ENCODE measurements at places on chromosomes 5 and 9.

- no peak for DNase-seq
Observed at GRCh38 chr9:132194508-132194907, 32.6 kb downstream of the NTNG2 start.

DNA sequence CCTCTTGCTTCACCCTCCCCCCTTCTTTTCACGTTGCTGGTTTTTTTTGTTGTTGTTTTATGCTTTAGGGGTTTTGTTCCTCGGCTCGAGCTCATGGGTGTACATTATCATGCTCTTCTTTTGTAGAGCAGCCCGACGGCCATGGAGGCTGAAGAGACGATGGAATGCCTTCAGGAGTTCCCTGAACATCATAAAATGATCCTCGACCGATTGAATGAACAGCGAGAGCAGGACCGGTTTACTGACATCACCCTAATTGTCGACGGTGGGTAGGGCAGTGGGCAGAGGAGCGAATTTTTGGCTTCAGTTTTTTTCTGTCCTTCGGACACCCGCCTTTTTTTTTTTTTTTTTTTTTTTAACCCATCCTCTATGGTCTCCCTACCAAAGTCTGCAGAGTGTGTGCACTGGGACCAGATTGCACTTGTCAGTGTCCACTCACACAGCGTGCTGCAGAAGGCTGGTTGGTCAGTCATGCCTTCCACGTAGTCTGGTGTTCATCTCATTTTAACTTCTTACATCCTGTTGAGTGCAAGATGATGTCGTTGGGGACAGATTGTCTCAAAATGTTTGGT is 1.3 kb downstream of the ZNF131 start:
- DNase-seq: no peak

DNA sequence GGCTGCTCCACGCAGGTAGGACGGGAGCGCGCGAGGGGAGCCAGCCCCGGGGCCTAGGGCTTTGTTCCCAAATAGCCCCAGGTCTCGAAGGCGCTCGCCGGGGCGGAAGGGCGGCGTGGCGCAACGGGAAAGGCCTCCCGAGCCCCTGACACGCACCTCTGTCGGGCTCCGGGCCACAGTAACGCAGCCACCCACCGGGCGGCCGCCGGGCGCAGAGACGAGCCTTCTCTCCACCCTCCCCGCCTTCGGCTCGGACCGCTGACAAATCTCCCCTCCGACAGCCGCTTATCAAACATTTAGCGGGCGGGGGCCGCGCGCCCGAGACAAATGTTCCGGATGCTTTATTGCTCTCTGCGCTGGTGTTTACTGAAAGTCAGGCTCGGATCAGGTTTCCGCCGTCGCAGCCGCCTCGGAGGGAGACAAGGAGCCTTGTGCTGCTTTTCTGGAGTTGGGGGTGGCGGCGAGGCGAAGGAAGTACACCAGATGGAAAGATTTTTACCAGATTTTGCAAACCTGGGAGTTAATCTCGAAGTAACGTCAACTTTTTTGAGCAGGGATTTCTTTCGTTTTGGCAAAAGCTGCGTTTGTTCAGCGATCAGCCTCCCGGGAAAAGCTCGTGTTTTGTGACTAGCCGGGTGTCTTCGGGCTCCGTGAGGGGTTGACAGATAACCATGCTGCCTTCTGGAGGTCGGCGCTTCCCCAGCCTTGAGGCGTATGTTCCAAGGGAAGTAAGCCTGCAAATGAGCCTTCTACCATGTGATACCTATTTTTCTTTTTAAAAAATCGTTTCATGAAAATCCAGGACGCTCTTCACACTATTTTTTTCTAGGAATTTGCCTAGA is 950 bp downstream of the RGMB start:
- no peak for DNase-seq

GRCh38 chr9:27339661-27340284 is 42.8 kb upstream of the EQTN start:
- DNase-seq: no peak

GRCh38 chr5:109329333-109330237 is 80.2 kb downstream of the PJA2 start:
- DNase-seq: no peak

DNA sequence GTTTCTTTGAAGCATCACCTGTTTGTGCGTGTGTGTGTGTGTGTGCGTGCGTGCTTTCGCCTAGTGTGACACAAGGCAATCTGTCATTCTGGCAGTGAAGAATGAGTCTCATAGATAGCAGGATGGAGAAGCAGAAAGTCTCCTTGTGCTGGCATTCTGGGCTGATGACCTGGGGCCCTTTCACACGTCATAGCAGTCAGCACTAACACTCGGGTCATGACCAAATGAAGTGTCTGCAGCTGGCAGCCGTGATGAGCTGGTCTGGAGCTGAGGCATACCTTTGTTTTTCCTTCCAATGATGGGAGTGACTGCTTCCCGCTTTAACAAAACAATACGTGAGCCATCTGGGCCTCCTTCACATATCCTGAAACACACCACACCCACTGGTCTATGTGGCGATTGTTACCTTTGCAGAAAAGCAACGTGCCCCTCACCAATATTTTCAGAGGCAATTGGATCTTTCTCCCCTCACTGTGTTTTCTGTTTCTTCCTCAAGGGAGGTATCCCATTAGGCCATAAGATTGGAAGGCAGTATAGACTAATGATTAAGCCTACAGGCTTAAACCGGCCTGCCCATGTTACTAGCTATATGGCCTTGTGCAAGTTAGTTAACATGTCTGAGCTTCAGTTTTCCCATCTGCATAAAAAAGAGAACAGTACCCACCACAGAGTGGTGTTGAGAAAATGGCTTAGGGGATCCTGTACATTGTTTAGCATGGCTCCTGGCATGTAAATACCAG is 88.8 kb downstream of the SREK1 start:
- no peak for DNase-seq

GRCh38 chr9:108845947-108846346 is 9.8 kb downstream of the ACTL7B start:
- DNase-seq: no peak

DNA sequence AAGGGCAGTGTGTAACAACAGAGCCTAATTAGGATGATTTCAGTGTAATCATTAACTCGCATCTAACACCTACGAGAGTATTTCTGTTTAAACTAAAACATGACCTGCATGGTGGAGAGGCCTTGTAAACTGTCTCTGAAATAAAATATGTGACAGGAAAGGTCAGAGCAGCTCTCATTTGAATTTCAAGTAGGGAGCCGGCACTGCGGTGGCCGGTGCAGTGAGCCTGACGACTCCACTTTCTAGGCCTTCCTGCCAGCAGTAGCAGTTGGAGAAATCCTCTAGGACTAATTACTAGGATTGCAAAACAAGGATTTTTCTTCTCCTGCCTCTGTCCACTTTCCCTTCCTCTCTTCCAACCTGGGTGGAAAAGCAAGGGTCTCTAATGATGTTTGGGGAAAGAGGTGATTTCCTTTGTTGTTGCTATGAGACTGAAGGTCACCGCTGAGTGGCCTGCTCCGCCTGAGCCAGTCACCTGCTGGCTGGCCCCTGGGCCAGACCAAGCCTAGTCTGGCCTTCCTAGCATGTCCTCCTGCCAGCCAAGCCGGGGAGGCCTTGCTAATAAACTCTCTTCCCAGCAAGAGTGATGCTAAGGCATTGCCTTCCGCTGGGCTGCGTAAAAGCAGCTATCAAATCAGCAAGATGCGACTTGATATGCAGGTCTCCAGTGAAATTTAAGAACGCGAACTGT is 245.7 kb downstream of the PSAT1 start:
- DNase-seq: no peak

DNA sequence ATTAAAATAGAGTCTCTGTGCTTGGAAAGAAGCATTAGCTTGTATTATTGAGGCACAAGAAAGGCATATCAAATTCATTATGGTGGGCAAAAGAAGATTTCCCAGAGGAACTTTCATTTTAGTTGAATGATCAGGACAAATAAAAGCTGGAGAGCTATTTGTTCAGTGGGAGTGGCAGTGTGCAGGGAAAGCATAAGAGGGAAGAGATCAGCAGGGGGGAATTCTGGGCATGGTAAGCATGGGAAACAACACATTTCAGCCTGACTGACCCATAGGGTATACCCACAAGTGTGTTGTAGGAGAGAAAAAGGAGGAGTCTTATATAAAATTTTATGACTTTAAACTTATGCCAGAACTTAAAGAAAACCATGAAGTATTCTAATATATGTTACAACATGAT is 167.7 kb upstream of the RASA1 start:
- no peak for DNase-seq

- no peak for DNase-seq
Observed at GRCh38 chr9:93945400-93946337, 9.5 kb downstream of the BARX1 start.

GRCh38 chr5:136458481-136458880 is 93.1 kb upstream of the TRPC7 start:
- DNase-seq: no peak

DNA sequence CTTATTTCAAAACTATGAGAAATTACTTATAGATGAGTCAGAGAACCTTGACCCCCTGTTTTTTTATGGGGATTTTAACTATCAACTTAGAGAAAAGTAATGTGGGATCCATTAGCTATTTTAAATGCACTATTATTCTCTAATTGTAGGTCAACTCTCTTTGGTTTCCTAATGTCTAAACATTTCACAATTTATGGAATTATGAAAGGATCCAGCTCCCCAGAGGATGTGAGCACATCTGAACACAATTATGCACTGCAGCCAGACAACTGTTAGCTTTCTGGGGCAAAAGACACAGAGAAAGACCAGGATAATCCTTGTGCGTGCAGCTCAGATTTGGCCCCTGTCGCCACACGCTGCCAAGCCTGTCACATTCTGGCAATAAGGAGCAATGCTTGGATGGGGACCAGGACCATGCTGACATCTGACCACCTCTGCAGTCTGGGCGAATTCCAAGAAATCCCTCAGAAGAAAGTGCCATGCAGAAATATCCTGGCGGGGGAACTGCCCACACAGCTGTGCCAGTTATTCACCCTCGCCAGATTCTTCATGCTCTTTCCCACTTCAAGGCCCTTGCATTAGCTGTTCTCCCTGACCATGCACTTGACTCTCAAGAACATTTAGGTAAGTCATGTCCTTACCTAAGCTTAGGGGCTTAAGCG is 22.2 kb upstream of the CMBL start:
- DNase-seq: no peak

DNA sequence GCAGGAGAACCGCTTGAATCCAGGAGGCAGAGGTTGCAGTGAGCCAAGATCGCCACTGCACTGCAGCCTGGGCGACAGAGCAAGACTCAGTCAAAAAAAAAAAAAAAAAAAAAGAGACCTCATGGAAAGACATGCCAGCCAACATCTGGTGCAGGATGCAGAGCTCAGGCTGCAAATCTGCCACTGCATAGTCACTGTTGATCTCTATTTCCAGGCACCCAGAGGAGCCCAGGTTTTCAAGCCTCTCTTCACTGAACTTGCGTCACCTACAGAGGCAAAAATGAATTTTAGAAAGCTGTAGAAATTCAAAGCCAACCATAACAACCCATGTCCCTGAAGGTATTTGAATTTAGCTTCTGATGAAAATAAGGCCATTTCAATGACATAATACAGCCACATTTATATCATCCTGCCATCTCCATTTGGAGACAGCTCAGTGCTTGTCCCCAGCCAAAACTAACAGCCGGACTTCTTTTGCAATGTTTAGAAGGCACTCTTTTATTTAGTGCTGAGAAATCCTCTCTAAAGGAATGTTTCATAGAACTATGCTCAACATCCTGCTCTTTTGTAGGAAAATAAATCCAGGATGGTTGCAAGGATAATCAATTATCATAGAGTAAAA is 113.3 kb downstream of the SNX18 start:
- DNase-seq: no peak

DNA sequence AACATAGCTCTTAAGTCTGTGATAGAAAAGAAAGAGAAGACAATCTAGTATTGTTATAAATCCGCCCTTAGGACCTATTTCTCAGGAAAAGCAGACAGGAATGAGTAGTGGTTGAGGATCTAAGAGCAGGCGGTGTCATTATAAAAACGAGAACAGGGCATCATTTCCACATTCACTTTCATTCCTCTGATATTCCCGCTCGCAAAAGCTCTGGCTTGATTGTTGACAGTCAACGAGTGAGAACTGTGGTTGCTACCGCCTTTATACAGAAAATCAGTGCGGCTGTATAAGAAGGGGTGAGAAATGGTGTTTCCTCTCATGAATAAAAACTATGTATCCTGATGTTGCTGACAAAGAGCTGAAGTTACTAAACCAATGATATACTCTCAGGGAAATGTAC is 1409.6 kb upstream of the WWC1 start:
- no peak for DNase-seq

DNA sequence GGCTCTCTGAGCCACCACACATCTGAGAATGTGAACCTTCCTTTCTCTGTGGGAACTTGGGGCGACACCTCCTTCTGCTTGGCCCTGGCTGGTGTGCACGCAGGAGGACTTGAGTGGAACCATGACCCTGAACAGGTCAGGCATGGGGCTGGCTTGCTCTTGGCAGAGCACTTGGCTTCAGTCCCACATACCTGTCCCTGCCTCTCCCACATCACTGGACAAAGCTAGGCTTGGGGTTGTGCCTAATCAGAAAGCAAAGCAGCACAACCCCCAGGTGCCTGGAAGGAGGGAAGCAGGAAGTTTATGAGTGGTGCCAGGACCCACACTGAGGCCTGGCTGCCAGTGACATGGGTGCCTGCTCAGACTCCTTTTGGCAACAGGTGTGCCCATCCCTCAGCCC is 13.2 kb downstream of the GADD45G start:
- DNase-seq: no peak

GRCh38 chr5:57414191-57414590 is 68.4 kb downstream of the ACTBL2 start:
- DNase-seq: no peak

DNA sequence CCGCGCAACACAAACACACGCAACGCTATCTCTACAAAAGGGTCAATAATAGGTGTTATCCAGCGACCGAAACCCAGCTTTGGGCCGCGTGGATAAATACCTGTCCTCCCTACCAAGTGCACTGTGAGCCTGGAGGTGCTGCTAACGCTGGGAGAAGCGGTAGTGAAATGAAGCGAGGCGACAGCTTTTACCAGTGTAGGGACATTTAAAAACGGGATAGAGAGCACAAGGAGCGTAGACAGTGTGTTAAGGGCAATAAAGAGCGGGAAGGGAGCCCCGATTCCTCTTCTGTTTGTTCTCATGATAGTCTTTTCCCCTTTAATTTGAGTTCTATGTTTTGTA is 421 bp upstream of the DEPDC1B start:
- no peak for DNase-seq
